ENCODE measurements at places on chromosomes 4 and X.

DNA sequence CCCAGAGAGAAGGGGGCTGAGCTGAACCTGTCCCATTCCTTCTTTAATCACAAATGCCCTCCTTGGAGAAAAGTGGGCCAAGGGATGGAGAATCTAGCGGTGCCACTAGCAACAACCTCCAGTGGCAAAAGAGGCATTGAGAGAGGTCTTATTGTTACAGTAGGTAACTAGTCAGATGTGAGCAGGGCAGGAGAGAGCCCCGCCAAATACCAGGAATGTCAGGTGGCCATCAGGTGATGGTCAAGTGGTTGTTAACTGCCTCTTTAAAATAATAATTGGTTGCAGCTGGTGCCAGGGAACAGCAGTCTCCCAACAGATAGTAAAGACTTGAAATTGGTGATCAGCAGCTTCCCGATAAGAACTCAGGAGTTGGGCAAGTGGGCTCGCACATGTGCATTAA lies 116.1 kb downstream of the EVC2 start:
- no peak for DNase-seq

GRCh38 chr4:86302830-86303229 lies 57.0 kb downstream of the MAPK10 start:
- no peak for DNase-seq

GRCh38 chrX:7775987-7776386 lies 67.0 kb upstream of the VCX start:
- no peak for DNase-seq

DNA sequence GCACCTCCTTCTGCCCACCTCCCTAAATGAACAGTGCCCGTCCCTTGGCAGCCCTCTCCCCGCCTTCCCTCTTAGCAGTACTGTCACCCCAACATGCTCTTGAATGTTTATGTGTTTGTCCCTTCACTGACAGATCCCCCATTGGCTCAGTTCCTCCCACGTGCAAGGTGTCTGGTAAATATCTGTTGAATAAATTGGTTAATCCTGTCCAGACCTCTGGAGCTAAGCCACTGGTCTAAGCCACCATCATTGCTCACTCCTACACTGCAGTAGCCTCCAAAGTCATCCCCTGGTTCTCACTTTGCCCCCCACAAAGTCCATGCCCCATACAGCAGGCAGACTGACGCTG lies 26.1 kb upstream of the MAN2B2 start:
- DNase-seq = no peak

DNA sequence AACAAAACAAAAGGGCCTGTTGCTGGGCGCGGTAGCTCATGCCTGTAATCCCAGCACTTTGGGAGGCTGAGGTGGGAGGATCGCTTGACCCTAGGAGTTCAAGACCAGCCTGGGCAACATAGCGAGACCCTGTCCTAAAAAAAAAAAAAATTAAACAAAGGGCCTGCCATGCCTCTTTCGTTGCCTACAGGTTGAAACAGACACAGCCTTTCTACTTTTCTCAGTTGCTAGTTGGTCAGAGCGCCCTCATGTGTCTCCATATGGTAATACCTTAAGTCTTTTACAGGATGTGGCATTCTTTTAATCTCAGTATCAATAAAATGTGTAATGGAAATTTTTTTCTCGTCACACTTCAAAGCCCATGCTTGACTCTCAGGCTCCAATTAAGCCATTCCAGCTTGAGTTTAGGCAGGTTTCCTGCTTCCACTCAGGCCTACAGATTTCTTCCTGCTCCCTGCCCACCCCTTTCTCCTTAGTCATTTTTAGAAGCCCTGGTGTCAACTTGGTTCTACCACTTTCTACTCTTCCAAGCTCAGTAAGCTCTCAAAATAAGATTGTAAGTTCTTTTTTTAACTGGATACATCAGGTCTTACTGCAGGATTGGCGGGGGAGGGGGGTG lies 4.6 kb upstream of the SOWAHD start:
- DNase-seq = no peak

DNA sequence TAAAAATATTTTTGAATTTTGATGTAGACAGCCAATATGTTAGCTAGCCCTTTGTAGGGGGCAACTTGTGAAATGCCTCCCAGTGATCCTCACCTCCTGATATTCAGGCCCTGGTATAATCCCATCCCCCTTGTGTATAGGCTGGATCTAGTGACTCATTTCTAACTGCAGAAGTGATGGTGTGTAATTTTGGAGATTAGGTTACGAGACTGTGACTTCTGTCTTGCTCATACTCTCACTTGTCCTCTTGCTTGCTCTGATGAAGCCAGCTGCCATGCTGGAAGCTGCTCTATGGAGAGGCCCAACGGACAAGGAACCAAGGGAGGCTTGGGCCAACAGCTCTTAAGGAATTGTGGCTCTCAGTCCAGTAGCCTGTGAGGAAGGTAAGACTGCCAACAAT lies 61.7 kb downstream of the GPR82 start:
- DNase-seq = no peak

- no peak for DNase-seq
Measured at GRCh38 chrX:124280294-124280902, 52.1 kb upstream of the TEX13D start.

DNA sequence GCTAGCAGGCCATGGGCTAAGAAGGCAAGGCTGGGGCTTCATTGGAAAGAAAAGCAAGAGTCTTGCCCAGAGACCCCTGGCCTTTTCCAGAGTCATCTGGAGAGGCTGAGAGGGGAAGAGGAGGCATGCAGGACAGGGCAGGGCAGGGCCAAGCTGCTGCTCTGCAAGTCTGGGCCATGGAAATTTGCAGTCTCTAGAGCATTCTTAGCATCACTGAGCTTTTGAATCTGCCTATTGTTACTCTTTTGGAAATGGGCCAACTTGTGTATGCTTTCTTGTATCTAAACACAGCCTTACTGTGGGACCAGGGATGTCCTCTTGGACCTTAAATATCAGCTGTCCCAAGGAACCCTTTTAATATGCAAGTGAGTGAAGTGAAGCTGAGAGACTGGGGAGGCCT lies 560.5 kb downstream of the MID1IP1 start:
- DNase-seq = no peak

DNA sequence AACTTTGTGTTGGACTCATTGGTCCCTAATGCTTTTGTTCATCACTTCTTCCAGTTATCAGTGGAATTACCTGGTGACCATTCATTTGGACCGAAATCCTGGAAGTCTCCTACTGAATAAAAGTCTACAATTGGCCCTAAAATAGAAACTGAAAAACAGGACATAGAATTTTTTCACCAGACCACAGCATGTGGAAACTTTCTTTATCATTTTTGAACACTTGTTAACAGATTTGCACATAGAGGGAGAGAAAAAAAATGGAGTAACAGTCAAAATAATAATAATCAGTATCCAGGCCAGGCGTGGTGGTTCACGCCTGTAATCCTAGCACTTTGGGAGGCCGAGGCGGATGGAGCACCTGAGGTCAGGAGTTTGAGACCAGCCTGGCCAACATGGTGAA lies 7.1 kb downstream of the EPGN start:
- DNase-seq = no peak

DNA sequence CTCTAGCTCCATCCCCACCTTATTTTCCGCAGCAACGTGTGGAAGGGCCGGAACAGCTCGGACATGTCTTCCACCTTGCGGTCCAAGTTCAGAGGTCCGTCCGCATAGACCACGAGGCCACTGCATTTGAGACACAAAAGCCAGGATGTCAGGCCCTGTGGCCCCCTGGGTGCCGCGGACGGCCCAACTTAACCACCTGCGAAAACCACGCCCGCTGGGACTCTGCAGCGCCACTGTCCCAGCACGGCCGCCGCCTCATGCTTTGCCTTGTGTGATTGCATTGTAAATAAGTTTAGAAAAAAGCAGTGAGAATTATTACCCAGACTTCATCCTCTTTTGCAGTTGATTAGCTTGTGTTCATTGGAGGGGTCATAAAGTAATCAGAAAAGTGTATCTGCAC lies 58.2 kb upstream of the MXD4 start:
- DNase-seq = no peak

DNA sequence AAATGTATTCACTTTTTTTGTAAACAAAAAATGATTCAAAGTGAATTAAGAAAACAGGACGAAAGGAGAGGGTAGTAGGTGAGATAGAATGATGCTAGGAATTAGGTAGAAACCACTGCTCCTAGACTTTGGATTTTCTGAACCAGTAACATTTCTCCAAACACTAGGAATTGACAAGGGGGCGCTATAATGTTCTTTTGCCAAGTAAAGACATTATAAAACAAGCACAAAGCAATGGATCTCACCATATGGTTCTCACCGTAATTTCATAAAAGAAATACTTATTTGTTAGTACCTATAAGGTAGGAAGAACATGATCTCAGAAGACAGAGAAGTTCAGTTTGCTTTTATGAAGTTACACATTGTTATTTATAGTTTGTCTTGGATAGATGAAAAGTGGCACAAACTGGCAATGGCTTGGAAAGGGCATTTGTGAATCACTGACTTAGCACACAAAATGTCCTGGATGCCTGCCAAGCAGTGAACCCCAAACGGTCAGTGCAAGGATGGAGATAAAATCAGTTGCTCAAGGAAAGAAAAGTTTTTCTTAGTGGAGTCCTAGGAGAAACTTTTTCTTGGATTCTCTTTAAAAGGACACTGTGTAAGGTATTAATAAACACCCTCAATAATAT lies 8.1 kb upstream of the TBC1D1 start:
- DNase-seq = no peak

DNA sequence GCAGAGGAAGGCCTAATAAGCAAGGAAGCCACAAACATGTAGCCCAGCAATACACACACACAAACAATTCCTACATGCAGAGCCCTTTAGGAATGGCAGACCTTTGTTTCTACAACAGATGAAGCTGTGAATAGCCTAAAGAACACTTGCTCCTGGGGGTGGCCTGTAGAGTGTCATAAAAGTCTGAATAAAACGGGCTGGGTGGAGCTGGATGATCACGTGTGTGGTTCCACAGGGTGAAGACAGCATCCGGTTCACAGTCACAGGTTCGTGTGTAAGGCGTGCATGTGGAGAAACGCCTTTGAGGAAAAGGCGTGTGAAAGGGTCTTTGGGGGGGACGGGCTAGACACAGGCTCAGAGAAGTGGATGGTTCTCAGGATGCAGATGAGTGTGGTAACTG lies 156.1 kb downstream of the AFAP1 start:
- no peak for DNase-seq

DNA sequence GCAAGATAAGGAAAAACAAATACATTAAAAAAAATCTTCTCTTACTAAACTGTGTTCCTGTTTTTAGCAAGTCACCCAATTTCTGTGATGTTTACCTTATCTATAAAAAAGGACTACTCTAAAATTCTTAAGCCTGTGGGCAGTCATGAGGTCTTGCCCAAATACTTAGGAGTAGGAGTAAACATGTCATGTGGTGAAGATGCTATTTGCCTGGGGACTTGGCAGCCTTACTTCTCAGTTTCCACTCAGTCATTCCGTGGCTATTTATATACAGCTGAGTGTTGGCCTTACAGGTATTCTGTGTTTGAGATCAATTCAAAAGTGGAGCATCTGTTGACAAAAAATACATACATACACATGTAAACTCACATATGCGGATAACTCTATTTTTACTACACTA lies 89.9 kb upstream of the TLR2 start:
- DNase-seq = no peak

- DNase-seq = no peak
Measured at GRCh38 chr4:169582706-169583105, 29.7 kb downstream of the NEK1 start.

DNA sequence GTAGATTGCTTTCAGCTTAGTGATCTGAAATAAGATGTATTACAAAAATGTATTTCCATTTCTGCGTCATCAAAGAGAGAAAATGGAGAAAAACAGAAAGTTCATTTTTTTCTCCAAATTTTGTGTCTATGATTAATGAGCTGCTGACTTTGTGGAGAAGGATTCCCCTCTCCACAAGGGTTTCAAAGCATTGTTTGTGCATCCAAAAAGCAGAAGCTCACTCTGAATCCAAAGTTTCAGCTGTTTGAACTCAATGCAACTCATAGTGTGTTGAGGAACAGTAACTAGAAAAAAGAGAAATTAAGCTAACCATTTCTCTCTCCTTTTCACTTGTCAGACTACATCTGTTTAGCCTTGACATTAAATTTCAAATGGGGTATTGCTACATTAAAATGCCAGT lies 62.9 kb upstream of the SLC7A11 start:
- DNase-seq = no peak

GRCh38 chr4:146095860-146096259 lies 79.7 kb upstream of the LSM6 start:
- no peak for DNase-seq

DNA sequence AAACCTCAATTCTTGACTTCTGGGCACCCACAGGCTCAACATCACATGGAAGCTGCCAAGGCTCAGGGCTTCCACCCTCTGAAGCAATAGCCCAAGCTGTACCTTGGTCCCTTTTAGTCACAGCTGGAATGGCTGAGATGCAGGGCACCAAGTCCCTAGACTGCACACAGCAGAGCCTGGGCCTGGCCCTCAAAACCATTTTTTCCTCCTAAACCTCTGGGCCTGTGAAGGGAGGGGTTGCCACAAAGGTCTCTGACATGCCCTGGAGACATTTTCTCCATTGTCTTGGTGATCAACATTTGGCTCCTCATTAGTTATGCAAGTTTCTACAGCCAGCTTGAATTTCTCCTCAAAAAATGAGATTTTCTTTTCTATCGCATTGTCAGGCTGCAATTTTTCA lies 382.7 kb upstream of the RASGEF1B start:
- no peak for DNase-seq

- DNase-seq = peak; percentile 57
Measured at GRCh38 chr4:8915201-8916200, 43.9 kb upstream of the HMX1 start.

- DNase-seq = no peak
Measured at GRCh38 chrX:147847999-147848398, 63.7 kb upstream of the FMR1 start.

DNA sequence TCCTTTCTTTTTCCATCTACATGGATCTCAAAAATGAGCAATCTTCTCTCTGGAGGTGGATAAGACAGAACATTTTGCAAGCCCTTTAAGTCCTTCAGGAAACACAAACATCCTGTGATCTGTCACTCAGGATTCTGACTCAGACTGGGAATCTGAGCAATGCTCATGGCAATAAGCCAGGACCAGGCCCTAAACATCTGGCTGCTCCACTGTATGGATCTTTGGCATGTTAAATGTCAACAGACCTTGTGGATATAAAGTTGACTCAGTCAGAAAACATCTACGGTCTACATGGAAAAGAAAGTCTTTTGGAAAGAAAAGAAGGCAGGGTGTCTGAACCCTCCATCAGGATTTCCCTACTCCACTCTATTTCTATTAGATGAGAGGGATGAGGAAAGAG lies 17.8 kb upstream of the CHIC2 start:
- DNase-seq = no peak

DNA sequence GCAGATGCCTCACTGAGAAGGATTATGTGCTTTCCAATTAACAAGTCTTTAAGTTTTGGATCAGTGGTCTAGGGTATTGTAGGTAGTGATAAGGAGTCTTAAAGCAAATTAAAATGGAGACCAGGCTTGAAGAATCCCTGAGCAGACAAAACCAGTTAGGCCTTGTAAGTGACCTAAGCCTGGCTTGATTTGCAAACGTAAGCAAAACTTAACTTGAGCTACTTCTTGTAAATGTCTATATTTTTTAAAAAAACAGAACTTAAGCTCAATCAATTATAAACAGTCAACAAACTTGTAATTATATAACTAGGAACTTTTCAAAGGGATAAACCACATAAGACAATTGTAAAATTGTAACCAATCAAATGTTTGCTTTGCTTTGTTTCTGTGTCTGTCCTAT lies 72.7 kb upstream of the NALF2 start:
- no peak for DNase-seq

- no peak for DNase-seq
Measured at GRCh38 chr4:24443200-24443599, 141.2 kb downstream of the DHX15 start.

GRCh38 chr4:155207534-155208257 lies 740 bp upstream of the NPY2R start:
- no peak for DNase-seq

- DNase-seq = no peak
Measured at GRCh38 chr4:87235020-87235671, 14.7 kb upstream of the KLHL8 start.
